Spinal cord (tissue), 10 donors: ENCODE measurements at places on chromosomes 1 and 21.

DNA sequence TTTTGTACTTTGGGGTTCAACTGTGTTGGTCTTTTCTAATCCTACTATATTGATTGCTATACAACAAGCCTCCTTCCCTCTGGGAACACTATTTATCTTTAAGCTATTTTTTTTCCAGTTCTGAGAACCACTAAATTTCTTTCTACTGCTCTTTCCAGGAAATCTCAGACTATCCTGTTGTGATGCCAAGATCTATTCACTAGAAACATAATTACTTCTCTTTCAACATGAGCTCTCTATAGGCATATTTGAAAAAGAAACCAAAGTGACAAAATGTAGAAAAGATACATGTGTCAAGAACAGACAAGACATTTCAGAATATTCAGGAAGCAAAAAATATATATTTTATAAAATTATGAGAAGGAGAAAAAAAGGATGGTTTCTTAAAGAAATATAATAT lies 82.9 kb downstream of the SLC44A5 start:
- no peak for DNase-seq

DNA sequence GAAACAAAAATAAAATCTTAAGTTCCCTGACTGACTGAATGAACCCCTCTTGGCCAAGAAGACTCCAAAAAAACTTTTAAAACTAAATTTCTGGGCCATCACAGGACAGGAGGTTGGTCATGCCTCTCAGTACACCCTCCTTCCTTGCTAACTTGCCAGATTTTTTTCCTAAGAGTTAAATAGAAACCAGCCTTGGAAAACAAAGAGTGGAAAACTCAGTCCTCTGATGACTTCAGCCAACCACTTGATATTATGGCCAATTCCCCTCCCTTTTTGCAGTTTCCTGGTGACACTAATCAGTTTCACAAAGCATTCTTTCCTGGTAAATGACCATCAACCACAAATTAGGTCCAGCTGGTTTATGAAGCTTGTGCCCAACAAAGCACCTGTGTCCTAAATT lies 134.8 kb downstream of the ZNF648 start:
- DNase-seq, result no peak

DNA sequence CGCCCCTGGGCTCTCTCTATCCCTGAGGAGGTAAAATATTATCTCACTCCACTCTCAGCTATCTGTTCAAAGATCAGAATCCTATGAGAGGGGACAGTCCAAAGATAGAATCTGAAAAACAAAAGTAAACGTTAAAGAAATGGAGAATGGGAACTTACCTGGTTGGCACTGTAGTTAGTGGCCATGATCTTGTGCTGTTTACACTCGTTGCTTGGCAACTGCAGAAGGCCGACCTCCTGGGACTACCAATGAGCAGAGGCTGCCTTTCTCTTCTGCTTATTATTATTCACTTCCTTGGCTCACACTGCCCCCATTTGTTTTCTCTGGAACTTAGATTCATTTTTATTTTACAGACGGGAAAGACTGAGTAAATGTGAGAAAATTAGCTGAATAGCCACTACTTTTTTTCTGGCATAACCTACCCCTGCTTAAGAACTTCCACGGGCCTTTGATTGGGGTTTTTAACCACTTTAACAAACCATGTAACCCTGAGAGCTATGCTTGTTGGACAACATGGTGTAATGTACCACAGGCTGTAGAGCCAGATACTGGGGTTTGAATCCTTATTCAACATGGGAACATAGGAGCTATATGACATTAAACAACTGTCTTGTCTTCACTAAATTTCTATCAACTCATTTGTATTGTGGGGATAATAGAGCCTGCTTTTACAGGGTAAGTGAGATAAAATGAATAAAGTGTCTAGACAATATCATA lies at the start of gene CFAP126:
TSS of gene CFAP126 (minus strand) at position 193 of the 717 bp plus-strand sequence. CDS start at position 185, 8 bp downstream.
- peak; percentile 82 for DNase-seq

- DNase-seq, result no peak
Measured at GRCh38 chr1:77658271-77658670, 24.2 kb downstream of the ZZZ3 start.

GRCh38 chr1:171017426-171017825 lies 73.3 kb upstream of the FMO3 start:
- DNase-seq, result peak; percentile 2

- peak; percentile 64 for DNase-seq
Measured at GRCh38 chr21:24436236-24436635, 1171.0 kb downstream of the MRPL39 start.

- DNase-seq, result no peak
Measured at GRCh38 chr1:10429868-10430215, 391 bp upstream of the CENPS start.

DNA sequence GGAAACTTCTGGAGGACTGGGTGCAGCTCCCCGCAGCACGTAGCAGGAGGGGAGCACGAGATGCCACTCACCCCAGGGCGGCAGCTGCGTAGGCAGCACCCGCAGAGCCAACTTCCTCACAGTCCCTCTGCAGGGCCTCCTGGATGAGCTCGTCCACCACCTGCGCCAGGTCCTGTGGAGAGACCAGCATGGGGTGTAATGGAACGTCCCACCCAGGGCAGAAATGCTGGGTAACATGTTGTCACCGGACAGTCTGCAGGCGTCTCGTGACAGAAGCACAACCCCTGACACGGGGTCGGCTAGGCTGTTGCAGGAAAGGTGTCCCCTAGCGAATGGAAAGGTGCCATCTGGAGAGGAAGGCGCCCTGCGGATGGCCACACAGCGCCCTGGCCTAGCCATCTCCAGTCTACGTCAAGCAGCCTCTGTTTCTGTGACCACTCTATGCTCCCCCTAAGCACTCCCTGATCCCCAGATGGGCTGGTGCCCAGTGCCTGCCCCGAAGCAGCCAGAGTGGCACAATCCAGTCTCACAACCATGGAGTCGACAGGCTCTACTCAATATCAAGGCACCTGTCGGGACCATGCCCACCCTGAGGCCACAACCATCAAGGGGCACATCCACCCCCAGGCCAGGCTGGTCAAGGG lies 21.2 kb downstream of the MCM3AP start:
- no peak for DNase-seq
